Activated CD8-positive, alpha-beta T cell treated with anti-CD3 and anti-CD28 coated beads, Interleukin-2, amount 10 ng/mL, durations not matched to agents 7 days and 5 days (primary cell): ENCODE measurements at places on chromosomes 7 and 10. TPM values are rescaled to one million over a fixed set of nuclear protein-coding genes. Genes with fewer than 3 reads are reported as not detected.

The CALN1 gene
- total RNA-seq: not detected

DNA sequence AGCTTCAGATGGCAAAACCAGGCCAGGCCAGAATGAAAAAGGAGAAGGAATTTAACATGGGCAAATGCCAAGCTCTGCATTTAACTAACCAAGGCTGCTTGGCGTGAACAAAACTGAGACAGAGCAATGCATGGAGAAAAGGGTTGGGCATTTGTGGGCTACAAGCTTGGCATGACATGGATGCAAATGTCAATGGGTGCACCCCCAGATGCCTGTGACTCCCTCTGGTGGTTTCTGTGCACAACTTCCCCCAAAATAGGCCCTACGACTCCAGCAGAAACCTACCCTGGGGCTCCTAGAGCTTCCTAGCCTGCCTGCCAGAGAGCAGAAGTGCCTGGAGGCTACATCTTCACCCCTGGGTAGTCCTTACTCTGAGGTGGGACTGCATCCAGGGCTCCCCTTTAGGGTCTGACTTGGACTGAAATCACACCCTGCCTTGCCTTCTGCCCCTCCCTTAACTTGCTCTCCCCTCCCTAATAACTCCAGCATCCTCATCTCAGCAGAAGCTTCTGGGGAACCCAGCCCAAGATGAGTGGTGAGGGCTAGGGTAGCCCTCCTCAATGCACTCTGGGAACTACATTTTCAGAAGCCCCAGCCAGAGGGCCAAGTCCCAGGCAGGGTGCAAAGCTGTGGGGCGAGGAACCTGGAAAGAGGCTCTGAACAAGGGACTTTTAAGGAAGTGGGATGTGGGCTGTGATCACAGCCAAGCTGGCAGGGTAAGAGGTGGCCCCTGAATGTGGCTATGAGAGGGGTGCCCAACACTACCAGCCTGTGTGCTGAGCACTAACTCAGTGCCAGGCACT lies 11.3 kb downstream of the GPRIN2 start:
- DNase-seq: no peak

DNA sequence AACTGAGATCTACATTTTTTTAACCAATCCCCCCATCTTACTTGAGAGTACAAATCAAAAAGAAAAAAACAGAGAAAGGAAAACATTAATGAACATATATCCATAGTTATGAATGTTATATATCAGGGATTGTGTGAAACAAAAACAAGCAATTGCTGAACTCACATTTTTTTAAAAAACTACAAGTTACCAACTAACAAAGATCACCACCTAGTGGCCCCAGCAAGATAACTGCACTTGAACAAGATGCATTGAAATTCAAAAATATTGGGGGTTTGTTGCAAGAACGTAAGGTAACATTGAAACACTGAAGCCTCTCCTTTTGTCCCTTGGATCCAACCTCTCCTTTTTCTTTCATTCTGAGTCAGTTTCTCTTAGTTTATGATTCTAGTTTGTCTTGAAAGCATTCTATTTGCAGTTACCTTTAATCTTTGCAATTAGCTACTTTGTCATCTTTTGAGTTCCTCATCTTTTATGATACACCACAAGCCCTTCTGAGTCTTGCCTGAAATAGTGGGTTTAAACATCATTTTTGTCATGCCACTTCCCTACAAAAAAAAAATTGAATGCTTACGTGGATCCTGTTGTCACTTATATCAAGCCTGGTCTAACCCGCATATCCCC lies 87.3 kb upstream of the TES start:
- no peak for DNase-seq

The SUGCT gene
- total RNA-seq: not detected

DNA sequence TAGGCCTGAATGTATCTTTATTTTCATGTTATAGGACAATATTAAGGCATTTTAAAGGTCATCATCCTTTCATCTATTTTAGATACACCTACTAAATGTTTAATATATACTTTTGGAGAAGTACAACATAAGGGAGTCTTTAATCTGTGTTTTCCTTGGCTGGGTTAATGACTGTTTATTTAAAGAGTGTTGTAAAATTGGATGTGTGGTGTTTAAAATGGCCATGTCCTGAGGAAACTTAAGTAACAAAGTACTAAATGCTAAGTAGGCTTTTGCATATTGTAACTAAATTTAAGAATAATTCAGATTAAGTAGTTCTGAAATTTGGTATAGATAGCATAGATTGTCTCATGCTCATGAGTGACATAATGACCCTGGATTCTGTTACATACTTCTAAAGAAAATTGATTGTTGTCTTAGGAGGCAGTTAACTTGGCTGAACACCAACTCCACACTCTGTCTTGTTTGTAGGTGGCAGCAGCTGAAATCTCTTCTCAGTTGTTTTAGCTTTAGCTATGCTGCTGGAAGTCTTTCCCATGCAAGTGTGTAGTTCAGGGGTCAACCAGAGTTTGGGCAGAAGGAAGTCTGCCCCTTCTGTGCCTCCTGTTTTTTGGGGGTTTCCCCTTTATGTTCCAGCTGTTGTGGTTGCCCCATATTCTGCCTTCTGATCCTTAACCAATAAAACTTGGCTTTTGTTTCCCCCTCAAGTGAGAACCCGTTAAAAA lies 29.2 kb downstream of the DLD start:
- no peak for DNase-seq
